ENCODE measurements at places on chromosomes 4 and X.
A peak's percentile ranks its signal among the peaks of the same experiment; 100 is the strongest.

GRCh38 chrX:54483946-54484345 lies 12.1 kb downstream of the FGD1 start:
- DNase-seq = no peak

GRCh38 chr4:40357738-40358137 lies 22.6 kb downstream of the CHRNA9 start:
- no peak for DNase-seq

- no peak for DNase-seq
Measured at GRCh38 chr4:124431653-124432192, 280.8 kb downstream of the ANKRD50 start.

DNA sequence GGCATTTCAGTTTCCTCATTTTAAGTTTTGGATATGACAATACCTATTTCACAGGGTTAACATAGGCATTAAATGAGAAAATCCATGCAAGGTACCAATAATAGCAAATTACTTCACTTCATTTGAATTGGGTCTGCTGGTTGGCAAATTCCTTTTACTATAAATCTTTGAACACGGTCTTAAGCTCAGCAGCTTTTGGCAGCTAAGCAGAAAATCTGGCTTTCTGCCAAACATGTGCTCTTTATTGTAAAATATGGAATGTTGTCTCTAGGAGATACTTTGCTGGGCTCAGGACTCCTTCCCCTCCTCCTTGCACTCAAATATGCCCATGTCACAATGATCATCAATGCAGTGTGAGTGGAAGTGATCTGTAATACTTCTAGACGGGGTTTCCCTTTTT lies 16.8 kb upstream of the DMP1 start:
- no peak for DNase-seq

- DNase-seq = no peak
Measured at GRCh38 chr4:42347076-42347475, 50.2 kb upstream of the SHISA3 start.

DNA sequence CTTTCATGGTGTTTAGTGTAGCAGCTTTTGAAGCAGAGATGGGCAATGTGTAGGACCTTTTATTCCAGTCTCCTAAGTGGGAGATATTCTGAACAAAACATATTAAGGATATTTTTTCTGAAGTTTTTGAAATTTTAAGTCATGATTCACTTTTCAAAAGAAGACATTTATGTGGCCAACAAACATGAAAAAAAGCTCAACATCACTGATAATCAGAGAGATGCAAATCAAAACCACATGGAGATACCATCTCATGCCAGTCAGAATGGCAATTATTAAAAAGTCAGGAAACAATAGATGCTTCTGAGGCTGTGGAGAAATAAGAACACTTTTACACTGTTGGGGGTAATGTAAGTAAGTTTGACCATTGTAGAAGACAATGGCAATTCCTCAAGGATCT lies 76.0 kb downstream of the FAT4 start:
- no peak for DNase-seq

- DNase-seq = no peak
Measured at GRCh38 chr4:143251779-143252178, 67.1 kb downstream of the USP38 start.

DNA sequence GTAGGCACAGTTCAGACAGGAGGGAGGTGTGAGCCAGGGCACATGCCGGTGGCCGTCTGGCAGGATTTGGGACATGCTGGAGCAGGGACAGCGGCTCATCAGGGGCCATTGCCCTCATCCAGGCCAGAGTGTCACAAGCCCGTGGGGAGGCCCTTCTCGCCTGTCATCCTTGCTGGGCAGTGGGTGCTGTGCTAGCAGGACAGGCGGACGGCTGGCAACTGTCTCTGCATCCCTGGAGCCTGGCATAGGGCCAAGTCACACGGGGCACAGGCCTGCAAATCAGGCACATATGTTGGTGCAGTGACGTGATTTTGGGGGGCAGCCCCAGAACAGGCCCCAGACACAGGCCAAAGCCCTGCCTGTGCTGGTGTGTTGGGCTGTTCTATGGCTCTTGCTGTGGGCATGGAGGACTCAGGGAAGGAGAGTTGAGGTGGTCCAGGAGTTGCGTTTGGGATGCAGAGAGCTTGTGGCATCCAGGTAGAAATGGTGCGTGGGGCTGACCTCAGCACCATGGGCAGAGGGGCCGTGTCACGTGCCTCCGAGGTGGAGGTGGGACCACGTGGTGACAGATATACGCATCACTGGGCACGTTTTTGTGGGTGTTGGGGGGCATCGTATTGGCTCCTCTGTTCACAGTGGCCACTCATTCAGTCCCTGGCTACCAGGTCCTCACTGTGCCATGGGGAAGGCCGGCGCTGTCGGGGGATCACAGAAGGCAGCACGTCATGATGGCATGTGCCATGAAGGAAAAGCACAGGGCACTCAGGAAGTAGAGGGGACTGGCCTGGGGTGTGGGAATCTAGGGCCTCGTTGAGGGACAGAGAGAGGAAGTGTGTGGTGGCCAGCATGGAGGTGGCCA lies 14.6 kb upstream of the MSANTD1 start:
- no peak for DNase-seq

GRCh38 chr4:98352396-98352795 lies 91.2 kb downstream of the RAP1GDS1 start:
- no peak for DNase-seq

DNA sequence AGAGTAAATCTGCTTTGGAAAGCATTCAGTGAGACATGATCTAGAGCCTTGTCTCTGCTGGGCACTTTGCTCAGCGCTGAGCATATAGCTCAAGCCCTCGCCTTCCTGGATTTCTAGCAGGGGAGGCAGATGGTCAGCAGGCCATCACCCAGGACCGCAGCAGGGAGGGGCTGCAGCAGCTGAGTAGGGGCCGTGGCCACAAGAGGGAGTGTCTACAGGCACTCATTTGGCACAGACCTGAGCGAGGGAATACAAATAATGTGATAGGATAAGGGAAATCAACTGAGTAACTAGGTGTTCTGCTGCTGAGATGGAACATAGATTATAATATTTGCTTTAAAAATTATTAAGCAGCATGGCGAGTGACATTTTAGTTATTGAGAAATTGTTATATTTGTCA lies 30.2 kb downstream of the OFD1 start:
- DNase-seq = no peak

GRCh38 chrX:56802921-56803849 lies 74.1 kb downstream of the NBDY start:
- DNase-seq = peak; percentile 45

GRCh38 chr4:169803413-169803812 lies 45.7 kb upstream of the HPF1 start:
- DNase-seq = no peak

DNA sequence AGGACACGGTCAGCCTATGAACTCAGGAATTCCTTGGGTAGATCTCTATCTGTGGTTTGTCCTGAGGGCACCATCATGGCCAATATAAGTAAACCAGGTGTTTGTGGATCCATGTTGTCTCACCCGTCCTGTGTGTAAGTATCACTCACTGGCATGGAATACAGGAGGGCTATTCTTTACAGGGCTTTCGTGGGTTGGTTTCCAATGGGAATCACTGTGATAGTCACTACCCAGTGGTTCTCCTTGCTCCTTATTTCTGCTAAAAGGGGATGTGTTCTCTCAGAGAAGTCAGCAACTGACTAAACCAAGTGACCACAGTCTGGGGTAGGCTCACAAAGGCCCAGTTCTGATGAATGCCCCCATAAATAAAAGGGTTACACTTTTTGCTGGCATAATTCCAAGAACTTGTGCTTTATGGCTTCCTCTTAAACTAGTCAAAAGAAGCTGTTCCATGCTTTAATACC lies 236.7 kb upstream of the JADE1 start:
- DNase-seq = no peak

- DNase-seq = no peak
Measured at GRCh38 chr4:94834501-94834900, 76.7 kb downstream of the BMPR1B start.

- no peak for DNase-seq
Measured at GRCh38 chr4:53174823-53175222, 191.0 kb downstream of the SCFD2 start.

DNA sequence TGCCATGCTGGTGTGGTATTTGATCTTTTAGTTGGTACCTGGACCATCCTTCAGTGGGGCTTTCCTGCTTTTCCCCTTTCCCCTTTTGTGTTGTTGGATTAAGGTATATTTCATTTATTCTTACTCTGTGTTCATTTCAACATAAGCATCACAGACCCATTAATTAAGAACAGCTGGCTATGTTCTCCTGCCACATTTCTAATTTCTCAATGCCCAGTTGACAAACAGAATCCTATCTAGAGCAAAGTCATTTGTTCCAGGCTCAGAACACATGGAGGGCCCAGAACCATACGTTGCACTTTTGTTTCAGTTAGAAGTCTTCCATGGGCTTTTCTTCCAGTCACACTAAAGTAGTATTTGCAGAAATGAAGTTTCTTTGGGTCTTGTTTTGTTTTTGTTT lies 46.1 kb upstream of the EOLA2 start:
- no peak for DNase-seq

GRCh38 chr4:124710911-124711310 lies 1.6 kb downstream of the ANKRD50 start:
- DNase-seq = no peak

DNA sequence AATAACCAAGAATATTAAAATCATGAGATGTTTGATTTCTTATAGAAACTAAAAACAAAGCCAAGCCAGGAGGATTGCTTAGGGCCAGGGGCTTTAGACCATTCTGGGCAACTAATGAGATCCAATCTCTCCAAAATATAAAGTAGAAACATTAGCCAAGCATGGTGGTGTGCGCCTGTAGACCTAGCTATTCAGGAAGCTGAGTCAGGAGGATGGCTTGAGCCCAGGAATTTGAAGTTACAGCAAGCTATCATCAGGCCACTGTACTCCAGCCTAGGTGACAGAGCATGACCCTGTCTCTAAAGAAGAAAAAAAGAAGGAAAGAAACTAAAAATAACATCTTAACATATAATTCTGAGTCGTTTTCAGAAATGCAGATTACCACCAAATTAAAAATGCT lies 96.7 kb downstream of the NAF1 start:
- no peak for DNase-seq

DNA sequence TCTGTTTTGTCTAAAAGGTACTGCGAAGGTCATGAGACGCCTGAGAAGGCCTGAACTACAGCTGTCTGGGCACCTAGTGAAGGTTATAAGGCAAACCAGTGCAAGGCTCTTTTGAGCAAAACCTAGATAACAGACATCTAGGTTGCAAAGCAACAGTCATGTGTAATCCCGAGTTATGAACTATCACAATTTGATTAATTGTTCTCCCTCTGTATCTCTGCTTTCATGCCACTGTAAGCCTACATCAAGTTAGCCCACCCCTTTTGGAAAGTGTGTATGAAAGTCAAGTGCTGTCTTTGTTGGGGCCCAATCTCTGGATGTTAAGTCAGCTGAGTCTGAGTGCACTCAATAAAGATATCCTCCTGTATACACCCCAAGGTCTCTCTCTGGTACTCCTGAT lies 31.9 kb upstream of the UGT2B7 start:
- no peak for DNase-seq

DNA sequence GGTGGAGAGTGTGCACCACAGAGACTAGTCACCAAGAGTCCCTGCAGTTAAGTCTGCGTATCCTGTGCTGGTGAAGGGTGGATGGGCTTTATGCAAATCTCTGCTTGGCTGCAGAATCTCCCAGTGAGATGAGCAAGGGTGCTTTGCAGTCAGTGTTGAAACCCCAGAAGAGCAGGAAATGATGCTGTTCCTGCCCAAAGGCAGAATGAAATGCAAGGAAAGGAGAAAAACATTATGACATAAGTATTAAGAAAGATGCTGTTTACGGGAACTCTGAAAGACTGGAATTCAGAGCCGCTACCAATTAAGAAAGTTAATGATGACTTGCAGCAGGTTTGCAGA lies 25.4 kb upstream of the ACSL1 start:
- DNase-seq = no peak

- DNase-seq = no peak
Measured at GRCh38 chr4:14607578-14607977, 394.7 kb upstream of the CPEB2 start.
